ENCODE measurements at places on chromosomes 5 and 9. TPM values are rescaled to one million over a fixed set of nuclear protein-coding genes. Genes with fewer than 3 reads are reported as not detected.

DNA sequence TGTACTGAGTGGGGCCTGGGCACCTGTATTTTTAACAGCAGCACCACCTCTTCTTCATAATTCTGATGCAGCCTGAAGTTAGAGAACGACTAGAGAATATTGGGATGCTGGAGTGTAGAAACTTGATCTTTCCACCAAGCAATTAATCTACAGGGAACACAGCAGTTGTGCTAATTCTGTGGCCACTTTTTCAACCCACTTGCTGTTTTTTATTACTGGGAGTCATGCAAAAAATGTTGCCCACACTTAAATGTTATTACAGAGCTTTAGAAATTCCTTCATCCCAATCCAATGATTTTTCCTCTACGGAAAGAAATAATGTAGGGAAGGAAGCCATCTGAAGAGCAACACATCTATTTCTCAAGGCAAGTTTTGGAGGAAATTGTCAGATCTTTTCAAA lies 190.9 kb upstream of the TUT7 start:
- DNase-seq = no peak

The C5orf52 gene
- not detected for total RNA-seq

DNA sequence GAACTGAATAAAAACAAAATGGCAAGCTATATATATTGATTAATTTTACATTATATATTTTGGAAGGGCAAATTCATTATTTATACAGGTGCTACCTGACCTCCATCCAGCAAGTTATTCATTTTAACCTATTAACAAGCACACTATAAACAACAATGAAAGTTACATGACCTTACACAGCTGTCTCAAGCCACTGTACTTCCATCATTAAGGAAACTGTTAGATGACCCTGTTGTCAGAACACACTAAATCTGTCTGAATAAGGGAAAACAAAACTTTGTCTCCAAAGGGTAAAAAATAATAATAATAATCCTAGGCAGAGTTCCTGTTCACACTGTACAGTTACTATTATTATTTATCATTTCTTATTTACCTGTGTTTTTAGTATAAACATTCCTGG lies 44.0 kb downstream of the NFIB start:
- DNase-seq = no peak

The HTR1A gene
- not detected for total RNA-seq

- no peak for DNase-seq
Observed at GRCh38 chr5:68182534-68182933, 33.0 kb upstream of the PIK3R1 start.

The DNAI1 gene
- total RNA-seq = not detected

GRCh38 chr9:21102305-21102704 lies 24.6 kb upstream of the IFNB1 start:
- DNase-seq = no peak

GRCh38 chr9:105333811-105334210 lies 89.4 kb downstream of the SLC44A1 start:
- DNase-seq = no peak

The CYSRT1 gene
- total RNA-seq = 1.4 TPM

The ELOVL7 gene
- 10.3 TPM for total RNA-seq

GRCh38 chr9:134968011-134968822 lies 50.5 kb upstream of the FCN1 start:
- no peak for DNase-seq

GRCh38 chr5:44336708-44337107 lies 52.5 kb downstream of the FGF10 start:
- no peak for DNase-seq

- no peak for DNase-seq
Observed at GRCh38 chr9:128250839-128251731, 24.7 kb downstream of the GOLGA2 start.

The TOR1B gene
- 14.7 TPM for total RNA-seq

DNA sequence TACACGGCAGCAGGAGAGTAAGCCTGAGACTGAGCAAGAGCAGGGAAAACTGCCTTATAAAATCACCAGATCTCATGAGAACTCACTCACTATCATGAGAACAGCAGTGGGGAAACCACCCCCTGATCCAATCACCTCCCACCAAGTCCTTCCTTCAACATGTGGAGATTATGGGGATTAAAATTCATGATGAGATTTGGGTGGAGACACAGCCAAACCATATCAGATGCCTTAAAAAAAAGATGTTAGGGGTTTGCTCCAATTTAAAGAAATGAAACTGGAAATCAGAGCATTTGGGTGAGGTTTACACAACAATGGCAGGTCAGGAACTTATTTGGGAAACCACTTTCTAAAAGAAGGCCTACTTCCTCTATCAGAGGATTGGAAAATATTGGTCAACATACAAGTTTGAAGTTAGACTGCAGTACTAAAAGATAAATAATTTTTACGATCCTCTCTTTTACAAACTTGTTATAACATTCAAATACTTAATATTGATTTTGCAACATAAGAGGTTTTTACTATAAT lies 105.1 kb downstream of the FBN2 start:
- no peak for DNase-seq

- no peak for DNase-seq
Observed at GRCh38 chr9:83622433-83622938, 457 bp upstream of the IDNK start.

DNA sequence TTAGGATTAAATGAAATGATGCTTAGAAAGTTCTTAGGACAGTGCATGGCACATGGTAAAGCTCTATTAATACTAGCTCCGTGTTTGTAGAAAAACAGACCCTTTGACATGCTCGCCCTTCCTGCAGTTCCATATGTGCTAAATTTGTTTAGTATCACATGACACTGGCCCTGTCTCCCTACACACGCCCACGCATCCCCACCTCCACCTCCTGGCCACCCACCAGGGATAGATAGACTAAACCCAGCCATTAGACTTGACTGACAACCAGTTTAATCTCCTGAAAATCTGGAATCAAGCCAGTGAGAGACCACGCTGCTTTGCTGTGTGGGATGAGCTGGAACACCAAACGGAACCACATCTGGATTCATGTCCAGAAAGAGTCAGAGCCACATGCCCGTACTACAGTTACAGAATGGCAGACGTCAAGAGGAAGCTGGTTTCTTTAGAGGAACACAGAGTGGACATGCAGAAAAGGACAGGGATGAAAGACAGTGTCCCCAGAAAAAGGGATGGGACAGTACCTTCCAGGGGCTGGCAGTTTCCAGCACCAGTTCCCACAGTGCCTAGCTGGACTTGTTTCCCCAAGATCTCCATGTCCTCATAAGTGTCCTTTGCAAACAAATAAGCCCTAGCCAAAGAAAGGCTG lies 186.1 kb downstream of the PDZD2 start:
- DNase-seq = no peak

GRCh38 chr5:179436321-179437122 lies 91.3 kb upstream of the ADAMTS2 start:
- no peak for DNase-seq

The UNC13B gene
- 20.6 TPM for total RNA-seq

DNA sequence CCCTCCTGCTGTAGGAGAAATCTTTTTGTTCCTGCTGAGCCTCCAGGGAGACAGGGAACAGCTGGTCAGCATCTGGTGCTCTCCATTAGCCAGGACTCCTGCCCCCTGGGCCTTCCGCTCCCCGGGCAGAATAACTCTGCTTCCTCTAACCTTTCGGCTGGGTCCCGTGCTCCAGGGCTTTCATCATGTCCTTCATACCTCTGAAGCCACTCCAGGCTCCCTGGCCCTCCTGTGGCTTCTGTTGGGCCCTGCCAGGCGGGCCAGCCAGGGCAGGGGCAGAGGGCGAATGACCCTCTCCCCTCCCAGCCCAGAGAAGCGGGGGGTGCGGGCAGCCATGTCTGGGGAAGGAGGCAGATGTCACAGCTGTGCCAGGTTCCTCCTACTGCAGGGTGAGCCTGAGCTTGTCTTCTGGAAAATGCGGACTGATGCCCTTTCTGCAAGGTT lies 81.7 kb upstream of the LMX1B start:
- DNase-seq = no peak

The C9 gene
- total RNA-seq = not detected

- DNase-seq = peak; percentile 17
Observed at GRCh38 chr9:111016426-111017045, 21.7 kb downstream of the LPAR1 start.

GRCh38 chr5:106600803-106601202 lies 1069.9 kb downstream of the EFNA5 start:
- no peak for DNase-seq

GRCh38 chr5:12647613-12648012 lies 743.4 kb upstream of the CTNND2 start:
- no peak for DNase-seq

GRCh38 chr9:33140401-33141360 lies 26.5 kb downstream of the B4GALT1 start:
- DNase-seq = no peak

The PLAC8L1 gene
- 3.0 TPM for total RNA-seq

GRCh38 chr5:17413691-17414090 lies 84.3 kb upstream of the TAF11L2 start:
- no peak for DNase-seq

DNA sequence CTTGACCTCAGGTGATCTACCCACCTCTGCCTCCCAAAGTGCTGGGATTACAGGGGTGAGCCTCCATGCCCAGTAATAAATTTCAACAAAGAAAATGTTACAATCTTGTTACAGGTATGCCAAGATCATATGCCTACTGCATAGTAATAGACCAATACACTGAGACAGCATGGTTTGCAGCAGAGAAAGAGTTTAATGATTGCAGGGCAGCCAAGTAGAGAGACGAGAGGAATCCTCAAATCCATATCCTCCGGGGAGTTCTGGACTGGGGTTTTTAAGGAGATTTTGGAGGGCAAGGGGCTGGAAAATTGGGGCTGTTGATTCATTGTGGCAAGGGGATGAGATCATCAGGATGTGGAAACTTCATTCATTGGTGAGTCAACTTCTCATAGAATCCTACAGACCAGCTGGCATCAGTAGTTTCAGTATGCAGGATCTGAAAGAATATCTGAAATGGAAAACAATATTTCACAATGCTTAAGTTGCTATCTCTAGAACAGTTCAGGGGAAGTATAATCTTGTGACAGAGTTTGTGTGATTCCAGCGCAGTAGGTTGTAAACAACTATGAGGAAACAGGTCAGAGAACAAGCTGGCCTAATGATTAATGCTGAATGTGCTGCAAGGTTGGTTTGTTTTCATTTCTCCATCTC lies 14.8 kb upstream of the TUT7 start:
- DNase-seq = peak; percentile 93

- no peak for DNase-seq
Observed at GRCh38 chr9:89339807-89340206, 21.5 kb downstream of the SECISBP2 start.

The HARS1 gene
- 131 TPM for total RNA-seq

- no peak for DNase-seq
Observed at GRCh38 chr9:116812231-116813030, 125.3 kb downstream of the TRIM32 start.

GRCh38 chr5:59813761-59814536 lies 79.6 kb downstream of the PDE4D start:
- peak; percentile 68 for DNase-seq

The FUT7 gene
- total RNA-seq = not detected

GRCh38 chr5:138243794-138244193 lies 30.6 kb downstream of the GFRA3 start:
- DNase-seq = no peak

DNA sequence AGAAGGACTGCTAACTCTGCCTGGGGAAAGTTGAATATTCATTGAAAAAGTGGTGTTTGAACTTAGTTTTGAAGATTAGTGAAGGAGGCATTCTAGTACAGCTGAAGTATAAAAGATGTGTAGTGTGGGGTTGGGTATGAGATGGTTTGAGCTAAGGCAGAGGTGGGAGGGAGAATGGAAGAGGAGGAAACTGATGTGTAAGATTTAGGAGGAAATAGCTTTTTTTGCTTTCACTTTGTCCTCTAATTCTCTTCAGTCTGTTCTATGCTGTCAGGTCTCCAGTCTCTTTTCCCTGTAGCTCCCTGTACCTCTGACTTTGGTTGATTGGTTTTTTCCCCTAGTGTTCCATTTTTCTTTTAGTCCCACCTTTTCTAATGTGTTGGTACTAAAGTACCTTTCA lies 9.0 kb downstream of the CREBRF start:
- DNase-seq = no peak

The DNAJC18 gene
- total RNA-seq = 14.1 TPM

The FAT2 gene
- total RNA-seq = 9.9 TPM

DNA sequence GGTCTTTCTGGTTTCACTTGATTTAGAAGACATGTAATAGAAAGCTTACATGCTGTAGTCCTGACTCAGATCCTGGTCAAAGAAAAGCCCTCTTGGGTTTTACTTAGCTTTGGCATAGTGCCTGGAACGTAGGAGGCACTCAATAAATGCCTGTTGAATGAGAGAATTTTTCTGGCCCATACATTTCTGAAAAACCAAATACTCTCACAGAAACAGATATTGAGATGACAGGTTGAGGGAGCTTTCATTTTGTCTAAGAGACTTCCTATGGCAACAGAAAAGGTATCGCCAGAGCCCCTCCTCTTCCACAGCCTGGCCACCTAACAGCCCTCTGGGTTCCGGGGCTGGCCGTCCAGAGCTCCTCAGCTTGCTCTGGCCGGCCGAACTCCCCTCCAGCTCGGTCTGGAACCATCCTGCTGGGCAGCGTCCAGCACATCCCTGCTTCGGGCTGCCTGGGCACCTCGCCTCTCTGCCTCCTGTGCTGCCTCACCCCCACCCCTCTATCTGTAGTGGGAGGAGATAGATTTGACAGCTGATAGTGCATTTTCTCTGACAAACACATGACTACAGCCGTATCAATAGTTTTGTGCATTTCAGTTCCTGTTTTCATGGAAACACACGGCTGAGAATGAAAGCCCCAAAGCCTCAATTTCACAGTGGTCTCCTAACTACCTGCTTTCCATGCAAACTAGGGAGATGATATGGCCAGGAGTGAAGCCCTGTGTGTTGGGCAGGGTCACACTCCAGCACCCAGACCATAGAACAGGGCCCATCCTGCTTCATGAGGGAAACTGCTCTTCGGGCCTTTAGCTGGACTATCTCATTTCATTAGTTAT lies 1.1 kb downstream of the IL4 start:
- DNase-seq = peak; percentile 92

The SOHLH1 gene
- total RNA-seq = not detected

The UAP1L1 gene
- 3.7 TPM for total RNA-seq

DNA sequence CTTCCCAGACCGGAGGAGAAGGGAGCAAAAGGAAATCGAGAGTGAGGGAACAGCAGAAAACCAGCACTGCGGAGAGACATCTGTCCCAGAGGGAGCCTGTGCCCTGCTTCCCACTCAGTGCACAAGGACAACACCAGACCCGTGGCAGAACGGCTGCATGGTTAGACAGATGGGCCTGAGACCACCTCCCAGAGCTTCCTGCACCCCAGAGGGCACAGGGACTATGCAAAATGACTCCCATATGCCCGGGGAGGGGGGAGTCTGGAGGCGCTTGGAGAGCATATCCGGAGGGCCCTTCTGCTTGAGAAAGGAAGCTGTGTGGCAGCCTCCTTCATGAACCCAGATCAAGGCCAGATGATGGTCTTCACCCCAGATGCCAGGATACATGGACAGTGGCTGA lies 26.6 kb downstream of the TLX3 start:
- DNase-seq = no peak

DNA sequence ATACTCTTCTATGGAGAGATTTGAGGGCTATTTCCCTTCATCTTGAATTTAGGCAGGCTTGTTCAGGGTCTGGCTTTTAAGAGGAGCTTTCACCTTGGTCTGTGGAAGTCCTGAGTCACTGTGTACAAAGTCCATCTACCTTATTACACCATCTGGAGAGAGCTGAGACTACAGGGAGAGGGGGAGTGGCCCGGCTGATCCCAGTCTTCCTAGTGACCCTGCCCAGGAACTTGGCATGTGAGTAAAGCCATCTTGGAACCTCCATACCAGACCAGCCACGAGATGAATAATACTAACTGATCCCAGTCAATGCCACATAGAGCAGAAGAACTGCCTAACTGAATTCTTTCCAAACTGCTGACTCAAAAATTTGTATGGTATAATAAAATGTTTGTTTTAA lies 8.4 kb upstream of the IL6ST start:
- DNase-seq = peak; percentile 71

The ORM1 gene
- not detected for total RNA-seq
